ENCODE measurements at places on chromosomes 5 and 9. TPM values are rescaled to one million over a fixed set of nuclear protein-coding genes. Genes with fewer than 3 reads are reported as not detected.

DNA sequence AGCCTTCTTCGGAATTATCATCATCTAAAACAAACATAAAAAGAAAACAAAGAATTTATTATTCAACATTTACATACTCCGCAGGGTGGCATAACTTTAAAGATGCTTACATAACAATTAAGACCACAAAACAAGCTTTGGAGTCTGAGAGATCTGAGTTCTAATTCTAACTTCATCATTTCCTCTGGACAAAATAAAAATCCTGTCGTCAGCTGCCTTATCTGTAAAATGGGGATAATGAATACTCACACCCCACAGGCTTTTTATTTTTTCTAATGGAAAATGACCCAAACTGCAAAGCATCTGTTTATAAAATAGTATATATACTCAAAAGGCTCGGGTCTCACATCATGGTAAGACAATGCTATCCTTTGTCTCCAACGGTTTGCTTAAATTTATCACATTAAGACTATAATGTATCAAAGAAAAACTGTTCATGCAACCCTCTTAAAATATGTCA lies 4.3 kb downstream of the ARRDC3 start:
- H3K27me3 ChIP-seq, result no peaks in the 10 kb centered on the region
- DNase-seq, result no peak
- peak overlapping the region; percentile 76 for H3K4me3 ChIP-seq
- H3K36me3 ChIP-seq, result peaks cover 2% of the 10 kb centered on the region
- peaks cover 14% of the 10 kb centered on the region for H3K4me1 ChIP-seq

DNA sequence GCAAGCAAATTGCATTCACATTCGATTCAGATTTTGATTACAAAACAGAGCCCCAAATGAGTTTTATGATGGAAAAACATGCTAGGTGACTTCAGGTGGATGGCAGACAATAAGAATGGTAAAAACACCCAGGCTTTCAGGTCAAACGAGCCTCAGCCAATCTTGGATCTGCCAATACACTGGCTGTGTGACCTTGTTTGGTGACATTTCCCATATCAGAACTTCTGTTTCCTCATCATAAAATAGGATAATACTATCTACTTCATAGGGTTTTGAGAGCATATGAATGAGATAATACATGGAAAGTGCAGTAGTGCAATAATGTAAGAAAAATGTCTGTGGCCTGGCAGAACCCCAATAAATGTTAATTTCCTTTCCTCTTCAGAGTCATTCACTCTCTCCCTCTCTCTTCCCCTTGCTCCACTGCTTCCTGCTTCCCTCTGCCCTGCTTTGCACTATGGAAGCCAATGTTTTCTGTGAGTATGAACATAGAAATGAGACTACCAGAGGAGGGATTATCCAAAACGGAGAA lies 54.7 kb downstream of the SH3RF2 start:
- H3K27me3 ChIP-seq, result peaks cover 14% of the 10 kb centered on the region
- H3K4me3 ChIP-seq, result no peak overlapping the region
- no peaks in the 10 kb centered on the region for H3K36me3 ChIP-seq
- DNase-seq, result no peak
- H3K4me1 ChIP-seq, result no peaks in the 10 kb centered on the region

DNA sequence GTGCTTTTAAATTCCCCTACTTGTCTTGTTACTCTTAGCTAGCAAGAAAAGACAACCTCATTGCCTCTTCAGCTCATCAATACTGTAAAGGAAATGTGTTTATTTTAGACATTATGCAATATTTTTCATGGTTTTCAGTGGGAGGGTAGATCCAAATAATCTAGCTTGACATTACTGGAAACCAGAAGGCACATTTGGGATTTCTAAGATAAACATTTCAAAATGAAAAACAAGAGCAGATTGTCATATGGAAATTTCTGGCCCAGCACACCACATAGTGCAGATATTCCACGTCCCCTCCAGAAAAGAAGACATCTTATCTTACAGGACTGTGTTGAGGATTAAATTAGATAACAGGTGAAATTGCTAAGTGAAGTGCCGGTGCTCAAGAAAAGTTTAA lies 296.9 kb downstream of the MSX2 start:
- no peak overlapping the region for H3K27ac ChIP-seq
- no peaks in the 10 kb centered on the region for H3K4me1 ChIP-seq

GRCh38 chr5:90434116-90434714 lies 24.7 kb upstream of the CETN3 start:
- peaks cover 35% of the 10 kb centered on the region for H3K27me3 ChIP-seq
- H3K36me3 ChIP-seq, result peaks cover 3% of the 10 kb centered on the region
- no peak overlapping the region for H3K4me3 ChIP-seq
- no peak overlapping the region for H3K27ac ChIP-seq

DNA sequence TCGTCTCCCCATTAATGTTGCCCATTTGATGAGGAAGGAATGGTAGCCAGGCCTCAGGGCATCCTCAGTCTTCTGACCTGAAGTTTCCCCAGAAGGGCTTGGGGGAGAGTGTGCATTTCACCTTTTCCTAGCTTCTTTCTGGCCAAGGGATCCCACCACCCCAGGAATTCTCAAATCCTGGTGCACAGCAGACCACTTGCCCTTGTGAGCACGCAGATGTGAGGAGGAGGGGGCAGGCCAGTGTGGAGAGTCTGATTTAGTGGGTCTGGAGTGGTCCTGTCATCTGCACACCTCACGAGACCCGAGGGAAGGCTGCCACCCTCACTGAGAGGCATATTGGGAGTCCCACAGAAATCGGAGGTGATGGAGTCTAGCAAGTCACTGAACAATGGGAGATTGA lies 64.3 kb downstream of the CXXC5 start:
- no peaks in the 10 kb centered on the region for H3K36me3 ChIP-seq
- H3K4me3 ChIP-seq, result no peak overlapping the region
- no peak overlapping the region for H3K27ac ChIP-seq
- H3K4me1 ChIP-seq, result peaks cover 22% of the 10 kb centered on the region
- no peak for DNase-seq

DNA sequence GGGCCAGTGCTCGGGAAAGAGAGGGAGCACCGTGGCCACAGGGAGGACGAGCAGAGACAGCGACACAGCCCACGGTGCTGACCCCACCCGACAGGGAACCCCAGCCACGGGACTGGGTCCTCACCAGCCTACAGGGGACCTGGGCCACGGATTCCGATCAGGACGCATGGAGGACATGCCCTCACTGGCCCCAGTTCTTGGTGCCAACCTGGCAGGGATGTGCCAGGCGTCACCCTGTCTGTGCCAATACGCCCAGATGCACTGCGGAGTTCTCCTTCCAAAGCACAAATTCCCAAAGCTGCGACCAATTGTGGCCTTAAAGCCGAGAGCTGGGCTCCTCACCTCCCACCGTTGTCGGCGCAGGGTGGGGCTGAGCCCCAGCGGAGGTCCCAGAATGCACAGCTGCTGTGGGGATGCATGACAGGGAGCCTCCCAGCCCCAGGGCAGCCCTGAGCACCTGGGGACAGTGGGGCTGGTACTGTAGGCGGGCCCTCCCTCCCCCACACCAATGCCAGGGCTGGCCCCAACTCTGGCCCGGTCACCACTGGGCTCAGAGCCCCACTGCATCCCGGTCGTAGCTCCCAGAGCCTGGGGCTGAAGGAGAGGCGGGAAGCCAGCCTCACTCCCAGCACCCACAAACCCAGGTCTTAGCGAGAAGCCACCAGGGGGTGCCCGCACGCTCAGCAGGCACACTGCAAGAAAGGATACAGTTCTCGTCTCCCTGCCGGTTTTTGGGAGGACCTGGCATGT lies 44.2 kb downstream of the NKD2 start:
- H3K36me3 ChIP-seq, result peaks cover 2% of the 10 kb centered on the region
- no peak for DNase-seq
- no peak overlapping the region for H3K27ac ChIP-seq

DNA sequence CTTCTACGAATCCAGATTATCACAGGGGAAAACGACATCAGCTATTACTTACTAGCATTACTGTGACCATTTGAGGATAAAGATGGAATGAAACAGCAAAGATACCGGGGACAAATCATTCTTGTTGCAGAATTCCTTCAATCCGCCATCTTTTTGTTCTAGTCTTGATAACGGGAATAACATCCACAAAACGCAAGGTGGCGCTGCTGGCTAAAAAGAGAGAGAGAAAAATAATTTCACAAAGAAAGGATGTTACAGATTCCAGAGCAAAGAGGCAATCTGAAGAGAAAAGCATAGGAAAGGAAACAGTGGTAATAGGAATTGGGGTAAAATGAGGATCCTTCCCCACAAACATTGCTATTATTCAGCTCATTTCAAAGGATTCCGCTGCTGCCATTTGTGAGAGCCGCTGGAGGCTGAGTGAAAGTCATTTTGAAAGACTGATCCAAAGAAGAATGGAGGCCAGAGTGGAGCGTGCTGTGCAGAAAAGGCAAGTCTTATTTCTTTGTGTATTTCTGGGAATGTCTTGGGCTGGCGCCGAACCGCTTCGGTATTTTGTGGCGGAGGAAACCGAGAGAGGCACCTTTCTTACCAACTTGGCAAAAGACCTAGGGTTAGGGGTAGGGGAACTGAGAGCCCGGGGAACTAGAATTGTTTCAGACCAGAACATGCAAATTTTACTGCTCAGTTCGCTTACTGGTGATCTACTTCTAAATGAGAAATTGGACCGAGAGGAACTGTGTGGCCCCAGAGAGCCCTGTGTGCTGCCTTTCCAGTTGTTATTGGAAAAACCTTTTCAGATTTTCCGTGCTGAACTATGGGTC lies at the start of gene PCDHB7:
Gene PCDHB7, plus strand, starts transcription at position 264 of the 824 bp plus-strand sequence. Its CDS starts 192 bp downstream, at position 456.
- H3K27me3 ChIP-seq, result peaks cover 35% of the 10 kb centered on the region
- H3K36me3 ChIP-seq, result peaks cover 6% of the 10 kb centered on the region
- no peak within 1 kb of the TSS for H3K27ac ChIP-seq
- DNase-seq, result no peak
- H3K4me3 ChIP-seq, result no peak within 1 kb of the TSS

DNA sequence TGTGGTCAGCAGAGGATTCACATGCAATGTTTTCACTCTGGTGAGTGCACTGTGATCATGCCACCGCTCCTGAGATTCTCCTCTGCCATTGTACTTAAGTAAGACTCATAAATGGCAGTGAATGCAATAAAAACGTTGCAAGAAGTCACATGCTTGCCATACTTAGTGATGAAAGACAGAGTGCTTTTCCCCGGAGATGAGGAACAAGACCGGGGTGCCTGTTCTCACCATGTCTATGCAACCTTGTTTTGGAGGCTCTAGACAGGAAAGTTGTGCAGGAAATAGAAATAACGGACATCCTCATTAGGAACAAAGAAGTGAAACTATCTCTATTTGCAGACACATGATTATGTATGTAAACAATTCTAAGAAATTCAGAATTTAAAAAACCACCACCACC lies 84.7 kb upstream of the IRX2 start:
- no peak overlapping the region for H3K4me3 ChIP-seq
- DNase-seq, result no peak
- no peaks in the 10 kb centered on the region for H3K4me1 ChIP-seq
- H3K36me3 ChIP-seq, result no peaks in the 10 kb centered on the region

- H3K4me1 ChIP-seq, result peaks cover 61% of the 10 kb centered on the region
- H3K4me3 ChIP-seq, result no peak overlapping the region
- peaks cover 2% of the 10 kb centered on the region for H3K36me3 ChIP-seq
- no peaks in the 10 kb centered on the region for H3K27me3 ChIP-seq
- peak overlapping the region; percentile 85 for H3K27ac ChIP-seq
These were observed 7.2 kb downstream of the MACROH2A1 start for GRCh38 chr5:135391869-135392255.

DNA sequence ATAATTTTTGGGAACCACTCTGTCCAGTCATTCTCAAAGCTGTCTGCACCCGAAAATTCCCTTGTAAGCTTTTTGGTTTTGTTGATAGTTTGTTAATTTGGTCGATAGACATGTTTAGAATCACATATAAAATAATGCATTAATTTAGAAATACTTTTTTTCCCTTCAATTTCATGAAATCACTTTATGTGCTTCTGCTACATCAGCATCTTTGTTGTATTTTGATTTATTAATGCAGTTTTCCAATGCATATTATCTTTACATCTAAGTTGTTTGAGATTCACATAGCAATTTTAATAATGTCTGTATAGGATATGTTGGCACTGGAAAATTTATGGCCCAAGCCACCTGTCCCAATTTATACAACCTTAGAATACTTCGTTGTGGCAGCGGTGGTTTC lies 60.6 kb upstream of the SV2C start:
- DNase-seq, result no peak
- no peaks in the 10 kb centered on the region for H3K36me3 ChIP-seq
- H3K4me3 ChIP-seq, result no peak overlapping the region
- H3K4me1 ChIP-seq, result peaks cover 7% of the 10 kb centered on the region
- H3K27me3 ChIP-seq, result peaks cover 30% of the 10 kb centered on the region
- H3K27ac ChIP-seq, result no peak overlapping the region

DNA sequence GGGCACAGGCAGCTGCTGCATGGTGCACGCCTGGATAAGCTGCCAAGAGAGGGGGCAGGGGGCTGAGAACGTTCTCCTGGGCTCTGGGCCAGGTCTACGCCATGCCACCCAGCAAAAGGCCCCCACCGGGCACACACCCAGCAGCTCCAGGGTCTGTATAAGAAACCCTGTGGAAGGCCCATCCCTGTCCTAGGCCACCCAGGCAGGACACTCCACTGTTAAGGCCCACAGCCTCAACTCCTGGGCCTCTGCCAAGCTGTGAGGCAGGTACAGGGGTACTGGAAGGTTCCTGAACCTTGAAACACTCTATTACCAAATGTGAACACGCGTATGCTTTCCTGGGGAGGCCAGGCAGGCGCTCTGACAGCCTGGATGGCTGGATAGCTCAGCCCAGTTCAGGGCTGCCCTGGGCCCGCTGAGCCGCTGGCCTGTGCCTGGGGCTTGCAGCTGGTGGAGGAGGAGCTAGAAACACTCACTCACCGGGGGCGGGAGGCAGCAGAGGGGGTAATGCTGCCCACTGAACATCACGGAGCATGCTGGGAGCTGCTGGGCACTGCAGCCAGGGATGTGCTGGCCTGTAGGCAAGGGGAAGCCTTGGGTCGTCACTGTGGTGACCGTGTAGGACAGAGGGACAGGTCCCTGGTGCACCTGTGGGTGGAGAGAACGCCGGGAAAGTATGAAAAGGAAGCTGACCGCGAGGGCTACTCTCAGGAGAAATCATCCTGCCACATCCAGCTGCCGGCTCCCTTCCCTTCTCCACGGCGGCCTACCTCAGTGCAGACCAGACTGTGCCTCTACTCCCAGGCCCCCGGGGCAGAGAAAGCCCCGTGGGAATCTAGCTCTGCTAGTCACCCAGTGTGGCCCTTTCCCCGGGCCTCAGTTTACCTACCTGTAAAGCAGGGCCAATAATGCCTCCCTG lies 6.0 kb downstream of the RNF44 start:
- peaks cover 44% of the 10 kb centered on the region for H3K4me1 ChIP-seq
- DNase-seq, result no peak
- H3K27ac ChIP-seq, result peak overlapping the region; percentile 91

DNA sequence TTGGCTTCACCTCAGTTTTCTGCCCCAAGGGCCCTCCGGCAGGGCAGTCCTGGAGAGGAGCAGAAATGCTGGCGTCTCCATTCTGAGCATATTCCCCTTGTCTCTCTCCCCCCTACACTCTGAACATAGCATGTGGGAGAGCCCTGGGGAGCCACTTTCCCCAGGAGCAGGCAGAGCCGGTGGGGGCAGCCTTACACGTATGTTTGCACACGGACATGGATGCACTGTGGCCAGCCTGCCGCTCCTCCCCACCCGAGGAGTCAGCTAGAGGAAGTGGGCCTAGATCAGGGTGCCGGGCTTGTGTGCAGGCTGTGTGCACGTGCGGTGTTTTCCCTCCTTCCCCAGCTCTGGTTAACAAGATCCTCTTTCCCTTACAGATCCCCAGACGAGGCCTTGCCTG lies 25.4 kb upstream of the POMT1 start:
- no peak for DNase-seq
- H3K27me3 ChIP-seq, result no peaks in the 10 kb centered on the region
- H3K27ac ChIP-seq, result peak overlapping the region; percentile 69
- H3K36me3 ChIP-seq, result peaks cover 14% of the 10 kb centered on the region
- peaks cover 8% of the 10 kb centered on the region for H3K4me1 ChIP-seq

The FCHO2 gene
- total RNA-seq, result 4.4 TPM

Data from T-helper 17 cell (primary cell).